ENCODE measurements at places on chromosomes 7 and 10. TPM values are rescaled to one million over a fixed set of nuclear protein-coding genes. Genes with fewer than 3 reads are reported as not detected.

CHRM2 gene
- total RNA-seq: not detected

DNA sequence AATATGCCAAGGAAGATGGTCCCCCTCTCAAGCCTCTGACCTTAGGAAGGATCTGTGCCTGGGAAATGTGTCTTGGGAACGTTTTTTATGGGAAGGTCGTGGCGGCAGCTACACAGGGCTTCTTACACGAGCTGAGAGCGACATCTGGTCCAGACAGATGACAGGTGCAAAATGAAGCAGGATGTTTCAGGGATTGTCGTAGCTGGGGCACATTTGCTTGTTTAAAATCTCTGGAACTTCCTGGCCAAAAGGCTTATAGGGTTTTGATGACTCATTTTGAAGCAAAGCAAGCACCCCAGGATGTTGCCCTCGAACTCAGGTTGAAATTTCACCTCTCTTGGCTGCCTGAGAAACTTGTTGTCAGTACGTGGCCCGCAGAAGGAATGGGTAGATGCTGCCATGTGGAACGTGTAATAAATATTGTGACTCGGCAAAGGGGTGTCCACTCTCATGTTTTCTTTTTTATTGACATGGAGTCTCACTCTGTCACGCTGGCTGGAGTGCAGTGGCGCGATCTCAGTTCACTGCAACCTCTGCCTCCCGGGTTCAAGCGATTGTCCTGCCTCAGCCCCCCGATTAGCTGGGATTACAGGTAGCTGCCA lies 117.5 kb downstream of the CAMK1D start:
- DNase-seq: no peak

- no peak for DNase-seq
Observed at GRCh38 chr7:107080099-107080505, 35.6 kb downstream of the PRKAR2B start.

- no peak for DNase-seq
Observed at GRCh38 chr10:131683281-131683861, 217.4 kb upstream of the PPP2R2D start.

IGF2BP3 gene
- total RNA-seq: 78.9 TPM

DNA sequence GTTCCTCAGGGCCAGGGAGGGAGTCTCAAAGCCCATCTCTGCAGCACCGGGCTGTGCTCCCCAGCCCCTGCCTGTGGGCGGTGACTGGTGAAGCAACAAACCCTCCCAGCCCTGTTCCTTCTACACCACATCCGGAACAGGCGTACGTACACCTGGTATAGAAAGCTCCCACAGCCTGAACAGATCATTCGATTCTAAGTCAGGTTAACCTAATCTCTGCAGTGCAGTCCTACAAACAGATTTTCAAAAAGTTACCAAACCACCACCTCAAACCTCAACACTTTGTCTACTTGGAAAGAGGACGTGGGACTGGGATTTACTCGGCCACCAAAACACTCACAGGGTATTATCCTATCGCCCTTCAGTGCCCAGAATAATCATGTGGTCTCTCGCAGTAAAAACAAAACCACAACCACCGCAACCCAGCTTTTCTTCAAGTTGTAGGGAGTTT lies 238.4 kb downstream of the DIP2C start:
- no peak for DNase-seq
